ENCODE measurements at places on chromosomes 3 and 15.

- no peak for DNase-seq
These were observed 23.2 kb downstream of the SERPINI2 start for GRCh38 chr3:167450675-167451074.

- no peak for DNase-seq
These were observed 56.8 kb downstream of the CHDH start for GRCh38 chr3:53789459-53789858.

DNA sequence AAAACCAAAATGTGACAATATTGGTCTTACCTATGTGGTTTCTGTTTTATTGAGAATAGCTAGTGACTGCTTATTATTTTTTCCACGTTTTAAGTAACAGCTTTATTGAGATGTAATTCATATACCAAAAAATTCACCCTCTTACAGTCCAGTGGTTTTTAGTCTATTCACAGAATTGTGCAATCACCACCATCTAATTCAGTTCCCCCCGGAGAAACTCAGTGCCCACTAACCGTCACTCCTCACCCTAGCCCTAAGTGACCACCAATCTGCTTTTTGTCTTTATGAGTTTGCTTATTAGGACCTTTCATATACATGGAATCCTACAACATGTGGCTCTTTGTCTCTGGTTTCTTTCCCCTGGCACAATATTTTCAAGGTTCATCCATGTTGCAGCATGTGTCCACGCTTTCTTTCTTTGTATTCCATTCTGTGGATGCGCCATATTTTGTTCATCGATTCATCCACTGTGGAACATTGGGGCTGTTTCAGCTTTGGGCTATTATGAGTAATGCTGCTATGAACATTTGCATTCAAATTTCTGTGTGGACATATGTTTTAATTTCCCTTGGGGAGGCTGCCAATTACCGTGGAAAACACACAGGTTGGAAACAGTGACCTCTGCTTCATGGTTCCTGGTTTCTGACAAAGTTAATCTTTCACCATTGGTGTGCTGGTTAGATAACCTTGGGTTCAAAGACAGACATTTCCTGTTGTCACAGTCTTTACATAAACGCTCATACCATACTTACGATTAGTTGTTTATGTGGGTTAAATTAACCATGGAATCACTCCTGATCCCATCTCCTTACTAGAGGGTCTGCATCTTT, 3.2 kb upstream of the BCL2L10 start:
- DNase-seq, result no peak

DNA sequence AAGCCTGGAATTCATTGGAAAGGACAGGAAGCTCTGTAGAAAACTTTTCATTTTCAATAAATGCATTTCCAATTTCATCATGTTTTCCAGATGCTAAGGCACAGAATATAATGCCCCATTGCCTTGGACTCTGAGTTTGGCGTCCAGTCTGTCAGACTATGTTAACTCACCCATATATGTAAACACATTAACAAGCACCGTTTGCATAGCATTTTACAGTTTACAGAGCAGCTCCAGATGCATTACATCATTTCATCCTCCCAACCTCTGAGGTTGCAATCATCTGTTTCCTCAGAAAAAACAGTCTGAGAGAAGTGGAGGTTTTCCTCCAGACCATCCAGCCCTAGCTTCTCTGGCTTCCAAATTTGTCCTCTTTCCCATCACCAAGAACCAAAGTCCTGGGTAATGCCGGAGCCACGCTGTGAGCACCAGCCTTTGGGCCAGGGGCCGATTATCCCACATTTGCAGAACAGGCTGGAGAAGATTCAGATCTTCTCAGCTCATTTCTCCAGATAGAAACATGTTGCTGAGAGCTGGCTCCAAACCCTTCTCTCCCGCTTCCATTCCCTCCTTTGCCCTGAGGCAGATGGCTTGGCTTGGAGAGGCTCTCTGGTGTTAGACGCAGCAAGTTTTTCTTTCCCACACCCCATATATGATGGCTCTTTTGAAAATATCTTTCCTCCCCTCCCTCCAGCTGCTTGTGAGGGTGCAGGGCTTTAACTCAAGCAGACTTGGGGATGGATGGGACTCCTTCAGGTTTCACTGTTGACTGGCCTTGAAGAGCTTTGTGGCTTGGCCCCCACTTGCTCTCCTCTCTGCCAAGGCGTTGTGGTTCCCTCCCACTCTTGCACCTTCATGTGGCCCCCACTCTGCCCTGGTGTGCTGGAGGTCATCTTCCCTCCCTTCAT, 26.0 kb downstream of the CYP19A1 start:
- no peak for DNase-seq

DNA sequence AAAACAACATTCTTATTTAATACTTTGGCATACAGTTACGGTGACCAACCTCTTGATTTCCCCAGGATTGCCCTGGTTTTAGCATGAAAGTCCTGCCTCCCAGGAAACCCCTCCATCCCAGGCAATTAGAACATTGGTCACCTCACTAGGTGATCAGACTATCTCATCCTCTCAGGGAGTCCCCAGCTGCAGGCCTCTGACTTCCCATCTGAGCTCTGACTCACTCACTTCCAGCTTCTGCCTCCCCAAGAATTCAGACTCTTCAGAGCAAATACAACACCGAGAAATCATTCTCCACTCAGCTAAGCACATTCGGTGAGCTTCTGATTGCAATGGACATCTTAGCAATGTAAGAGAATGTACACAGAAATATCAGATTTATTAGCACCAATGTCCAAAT, 92.4 kb upstream of the HES1 start:
- DNase-seq, result no peak

- DNase-seq, result no peak
These were observed 27.9 kb downstream of the APH1B start for GRCh38 chr15:63305260-63305659.

- no peak for DNase-seq
These were observed 21.2 kb downstream of the IL5RA start for GRCh38 chr3:3089017-3089416.
